Activated CD8-positive, alpha-beta memory T cell treated with anti-CD3 and anti-CD28 coated beads for 48 hours (primary cell): ENCODE measurements at places on chromosomes 2 and 18.

DNA sequence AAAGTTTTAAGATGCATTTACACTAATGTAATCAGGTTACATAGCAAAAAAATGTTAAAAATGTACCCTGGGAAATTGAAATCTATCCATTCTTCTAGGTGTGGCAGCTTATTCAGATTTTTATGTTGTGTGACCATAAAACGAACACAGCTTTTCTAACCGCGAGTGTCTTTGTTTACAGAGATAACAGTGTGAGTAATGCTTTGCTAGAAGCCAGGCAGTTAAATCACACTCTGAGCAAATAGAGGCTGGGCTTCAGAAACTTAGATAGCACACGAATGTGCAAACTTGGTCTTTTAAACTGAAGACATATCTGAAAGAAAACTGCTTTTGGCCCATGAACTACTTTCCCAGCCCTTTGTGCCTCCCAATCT is 116.1 kb downstream of the SPTBN1 start:
- no peak for DNase-seq

DNA sequence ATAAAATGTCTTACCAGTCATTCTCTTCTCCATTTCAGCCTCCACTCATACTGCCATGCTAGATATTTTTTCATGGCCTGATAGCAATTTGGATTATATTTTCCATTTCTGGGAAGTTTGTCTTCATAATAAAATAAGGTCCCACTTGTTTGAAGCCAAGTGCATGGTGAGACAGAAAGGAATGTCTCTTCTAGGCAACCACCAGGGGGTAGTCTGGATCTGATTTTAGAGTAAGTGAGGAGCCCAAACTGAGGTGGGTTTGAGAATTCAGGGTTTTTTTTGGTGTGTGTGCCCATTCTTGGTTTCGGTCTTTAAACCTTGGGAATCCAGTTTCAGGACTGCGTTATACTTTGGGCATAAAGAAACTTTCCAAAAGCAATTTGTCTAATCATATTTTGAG is 315.5 kb downstream of the RPRM start:
- no peak for DNase-seq

GRCh38 chr2:40752796-40753195 is 300.9 kb upstream of the SLC8A1 start:
- DNase-seq = no peak

- no peak for DNase-seq
Measured at GRCh38 chr2:241752689-241753276, 18.4 kb downstream of the D2HGDH start.

DNA sequence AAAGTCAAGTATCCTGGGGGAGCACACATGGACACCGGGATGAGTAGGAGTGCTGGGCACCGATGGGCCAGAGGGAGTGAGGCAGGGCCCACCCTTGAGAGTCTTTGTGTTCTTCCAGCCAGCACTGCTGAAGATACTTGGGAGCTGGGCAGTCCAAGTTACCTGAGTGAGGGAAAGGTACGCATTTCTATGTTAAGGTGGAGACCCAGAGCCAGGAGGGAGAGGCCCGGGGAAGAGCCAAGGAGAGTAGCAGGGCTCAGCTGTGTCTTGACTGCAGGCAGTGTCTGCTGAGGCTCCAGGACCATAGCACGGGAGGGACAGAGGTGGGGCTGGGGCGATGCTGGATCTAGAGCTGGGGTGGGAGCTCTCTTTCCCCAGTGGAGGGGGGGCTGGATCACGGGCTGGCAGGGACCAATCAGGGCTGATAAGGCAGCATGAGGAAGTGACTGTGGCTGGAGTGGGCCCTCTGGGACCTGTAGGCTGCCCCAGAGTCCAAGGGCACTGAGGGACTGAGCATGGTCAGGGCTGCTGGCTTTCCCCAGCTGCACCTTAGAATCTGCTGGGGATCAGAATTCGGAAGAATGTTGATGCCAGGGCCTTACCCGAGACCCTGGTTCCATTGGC is 289.2 kb downstream of the PHLPP1 start:
- no peak for DNase-seq

- DNase-seq = no peak
Measured at GRCh38 chr2:221601376-221601775, 29.3 kb upstream of the EPHA4 start.

GRCh38 chr2:45649858-45650811 is 1.3 kb upstream of the PRKCE start:
- DNase-seq = peak; percentile 13

DNA sequence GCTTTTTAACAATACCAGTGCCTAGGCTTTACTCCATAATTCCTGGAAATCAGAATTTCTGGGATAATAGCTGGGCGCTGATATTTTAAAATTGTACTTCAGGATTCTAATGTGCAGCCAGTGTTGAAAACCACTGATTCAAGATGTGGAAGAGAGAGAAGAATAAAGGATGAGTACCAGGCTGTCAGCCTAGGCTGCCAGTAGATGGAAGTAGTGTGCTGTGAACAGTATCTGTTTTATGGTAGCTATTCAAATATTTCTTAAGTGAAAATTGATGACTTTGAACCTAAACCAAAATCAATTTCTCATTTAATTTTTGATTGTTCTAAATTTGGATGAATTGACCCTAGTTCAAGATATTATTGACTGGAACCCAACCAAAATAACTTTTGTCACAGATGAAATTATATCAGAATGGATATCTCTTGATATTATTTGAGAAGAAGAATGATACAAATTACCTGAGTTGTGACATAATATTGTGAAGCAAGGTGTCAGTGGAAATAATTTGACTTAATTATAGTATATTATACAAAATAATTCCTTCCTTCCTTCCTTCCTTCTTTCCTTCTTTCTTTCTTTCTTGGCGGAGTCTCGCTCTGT is 88.0 kb downstream of the COMMD1 start:
- DNase-seq = no peak

DNA sequence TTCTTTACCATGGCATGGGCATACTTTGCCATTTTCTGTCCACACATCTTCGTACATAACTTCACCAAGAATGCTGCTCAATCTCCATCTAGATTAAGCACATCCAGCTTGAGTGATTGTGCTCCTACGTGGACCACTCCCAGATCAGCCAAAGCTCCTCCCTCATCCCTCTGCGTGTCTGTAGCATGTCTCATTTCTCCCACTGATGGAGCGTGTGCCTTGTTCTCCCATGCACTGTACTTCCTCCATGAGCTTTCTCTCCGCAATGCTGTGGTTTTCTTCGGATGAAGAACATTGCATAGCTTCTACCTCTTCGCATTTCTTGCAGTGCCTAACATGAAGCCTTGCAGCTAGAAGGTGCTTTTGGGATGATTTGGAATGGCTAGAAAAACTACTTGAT is 13.5 kb downstream of the CCL20 start:
- no peak for DNase-seq

DNA sequence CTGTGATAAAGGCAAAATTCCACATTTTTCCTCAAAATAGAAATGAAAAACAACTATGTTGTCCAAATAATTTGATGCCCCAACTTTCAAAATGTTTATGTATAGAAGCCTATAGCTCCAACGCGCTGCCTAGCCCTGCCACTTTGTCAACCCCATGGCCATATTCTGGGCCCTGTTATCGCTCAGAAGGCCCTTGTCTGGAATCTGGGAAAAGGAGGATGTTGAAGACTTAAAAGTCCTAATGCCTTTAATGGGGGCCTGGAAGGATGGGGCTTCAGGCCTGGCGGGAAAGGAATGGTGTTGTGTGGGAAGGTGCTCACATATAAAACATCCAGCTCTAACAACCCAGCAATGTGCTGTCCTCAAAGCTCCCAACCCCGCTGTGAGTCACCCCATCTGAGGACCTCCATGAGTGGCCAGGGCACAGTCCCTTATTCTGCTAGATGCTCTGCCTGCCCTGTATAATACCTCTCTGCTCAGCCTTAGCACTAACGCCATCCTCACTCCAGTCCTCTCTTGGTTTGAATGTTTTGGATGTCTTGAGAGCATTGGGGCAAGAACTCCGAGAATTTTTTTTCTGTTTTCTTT is 86.0 kb downstream of the ACSL3 start:
- DNase-seq = no peak

GRCh38 chr2:47079515-47080412 is 75.3 kb downstream of the STPG4 start:
- no peak for DNase-seq

GRCh38 chr2:241701149-241701398 is 765 bp upstream of the ING5 start:
- no peak for DNase-seq

- no peak for DNase-seq
Measured at GRCh38 chr2:166458674-166459073, 35.4 kb downstream of the SCN7A start.

DNA sequence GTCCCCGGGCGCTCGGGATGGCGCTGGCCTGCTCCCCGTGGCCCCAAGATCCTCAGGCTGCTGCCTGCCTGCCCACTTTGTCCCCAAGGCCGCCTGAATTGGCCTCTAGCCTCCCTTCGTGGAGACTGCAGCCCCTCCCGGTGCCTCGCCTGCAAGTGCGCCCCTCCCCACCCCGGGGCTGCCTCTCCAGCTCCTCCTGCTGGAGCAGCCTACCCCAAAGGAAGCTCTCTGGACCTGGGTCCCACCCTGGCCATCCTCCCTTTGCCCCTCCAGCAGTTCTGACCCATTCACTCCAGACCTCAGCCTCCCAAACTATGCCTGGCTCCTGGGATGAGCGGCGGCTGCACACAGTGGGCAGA is 6.2 kb downstream of the ESPNL start:
- DNase-seq = no peak

GRCh38 chr2:152814475-152815030 is 96.1 kb downstream of the ARL6IP6 start:
- no peak for DNase-seq

DNA sequence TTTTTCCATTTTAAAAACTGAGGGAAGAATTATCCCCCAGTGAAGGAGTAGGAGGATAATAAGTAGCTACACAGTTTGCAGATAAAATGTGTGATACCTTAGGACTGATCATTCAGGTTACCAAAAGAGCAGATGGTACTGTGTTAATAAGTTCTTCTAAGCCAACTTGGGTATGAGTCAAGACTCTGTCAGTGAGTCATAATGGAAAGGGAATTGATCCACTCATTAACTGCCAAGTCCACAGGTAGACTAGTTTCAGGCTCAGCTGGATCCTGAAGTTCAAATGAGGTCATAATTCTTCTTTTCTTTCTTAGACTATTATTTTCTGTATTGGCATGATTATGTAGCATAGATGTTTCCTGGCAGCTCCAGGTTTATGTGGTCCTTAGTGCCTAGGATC is 142.4 kb upstream of the ALPP start:
- DNase-seq = no peak

GRCh38 chr18:48955830-48956261 is 5.1 kb upstream of the SMAD7 start:
- no peak for DNase-seq

DNA sequence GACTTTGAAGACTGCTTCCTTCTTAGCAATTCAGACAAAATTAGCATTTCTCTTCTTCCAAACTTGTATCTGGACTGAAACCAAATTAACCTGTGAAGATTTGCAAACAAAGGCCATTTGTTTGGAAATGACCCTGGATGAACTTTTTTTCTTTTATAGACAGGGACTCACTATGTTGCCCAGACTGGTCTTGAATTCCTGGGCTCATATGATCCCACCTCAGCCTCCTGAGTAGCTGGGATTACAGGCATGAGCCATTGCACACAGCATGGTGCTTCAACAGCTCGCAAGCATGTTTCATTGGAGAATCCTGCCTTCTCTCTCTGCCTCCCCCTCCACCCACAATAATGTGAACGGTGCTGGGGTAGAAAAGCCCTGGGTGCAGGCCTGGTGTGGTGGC is 170.2 kb downstream of the ARL4C start:
- no peak for DNase-seq

DNA sequence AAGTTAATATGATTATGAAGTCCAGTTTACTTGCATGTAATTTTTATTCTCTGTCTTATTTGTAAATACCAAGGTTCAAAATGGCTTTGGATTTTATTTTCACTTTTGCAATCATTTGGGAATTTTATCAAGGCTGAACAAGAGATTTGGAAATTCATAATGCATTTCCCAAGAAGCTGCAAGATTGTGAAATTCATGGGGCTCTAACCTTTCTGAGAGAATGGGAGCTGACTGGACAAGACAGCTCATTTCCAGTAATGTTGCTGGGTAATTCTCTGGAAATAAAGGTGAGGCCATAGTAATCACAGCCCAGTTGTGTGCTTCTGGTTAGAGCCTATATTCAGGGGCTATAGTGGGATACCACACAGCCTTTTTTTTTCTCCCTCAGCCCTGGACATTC is 21.5 kb upstream of the NABP1 start:
- DNase-seq = no peak

DNA sequence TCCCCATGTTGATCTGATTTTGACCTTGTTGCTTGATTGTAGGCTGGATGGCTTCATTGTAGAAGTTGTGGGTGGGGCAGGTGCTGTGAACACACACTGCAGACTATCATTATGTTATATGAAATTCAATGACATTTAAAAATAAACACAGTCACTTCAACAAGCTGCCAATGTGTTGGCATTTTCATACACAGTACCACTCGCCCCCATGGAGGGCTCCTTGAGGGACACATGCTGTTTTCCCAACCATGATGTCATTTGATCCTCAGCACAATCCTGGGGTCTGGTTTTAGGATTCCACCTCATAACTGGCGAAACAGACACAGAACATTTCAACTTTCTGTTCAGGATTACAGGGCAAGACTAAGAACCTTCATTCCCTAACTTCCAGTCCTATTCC is 86.9 kb downstream of the ZCCHC2 start:
- DNase-seq = no peak

DNA sequence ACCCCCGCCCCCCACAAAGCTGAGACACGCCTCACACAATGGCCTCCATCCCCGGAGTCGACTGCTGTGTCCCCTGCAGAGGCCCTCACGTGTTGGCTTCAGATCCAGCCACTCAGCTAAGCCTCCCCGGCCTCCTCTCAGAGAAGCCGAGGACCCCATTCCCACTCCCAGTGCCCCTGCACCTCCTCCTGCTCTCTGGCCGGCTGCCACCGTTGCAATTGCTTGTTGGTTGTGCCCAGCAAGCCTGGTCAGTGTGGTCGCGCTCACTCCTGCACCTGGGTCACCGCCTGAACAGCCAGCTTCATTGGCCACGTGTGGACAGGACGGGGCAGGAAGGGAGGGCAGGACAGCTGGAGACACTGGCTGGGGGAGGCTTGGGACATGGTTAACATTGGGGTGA is 191.5 kb upstream of the SALL3 start:
- DNase-seq = no peak

DNA sequence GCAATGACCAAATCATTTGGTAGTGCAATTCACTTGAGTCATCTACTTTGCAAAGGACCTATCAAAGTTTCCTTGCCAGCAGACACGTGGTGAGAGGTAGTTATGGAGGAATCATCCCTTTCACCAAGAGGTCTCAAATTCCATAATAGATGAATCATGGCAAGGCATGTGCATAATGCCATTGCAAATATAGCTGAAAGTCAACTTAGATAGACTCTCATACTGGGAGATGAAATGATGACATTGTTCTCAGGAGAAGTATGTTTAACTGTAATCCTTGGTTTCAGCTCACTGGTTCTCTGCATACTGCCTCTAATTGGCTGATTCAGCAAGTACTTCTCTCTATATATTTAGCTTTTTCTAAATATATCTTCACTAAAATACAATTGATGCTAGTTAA is 57.2 kb downstream of the CALCRL start:
- DNase-seq = no peak

- DNase-seq = no peak
Measured at GRCh38 chr2:33636001-33636400, 36.9 kb upstream of the FAM98A start.
